ENCODE measurements at places on chromosomes 3 and 15.

DNA sequence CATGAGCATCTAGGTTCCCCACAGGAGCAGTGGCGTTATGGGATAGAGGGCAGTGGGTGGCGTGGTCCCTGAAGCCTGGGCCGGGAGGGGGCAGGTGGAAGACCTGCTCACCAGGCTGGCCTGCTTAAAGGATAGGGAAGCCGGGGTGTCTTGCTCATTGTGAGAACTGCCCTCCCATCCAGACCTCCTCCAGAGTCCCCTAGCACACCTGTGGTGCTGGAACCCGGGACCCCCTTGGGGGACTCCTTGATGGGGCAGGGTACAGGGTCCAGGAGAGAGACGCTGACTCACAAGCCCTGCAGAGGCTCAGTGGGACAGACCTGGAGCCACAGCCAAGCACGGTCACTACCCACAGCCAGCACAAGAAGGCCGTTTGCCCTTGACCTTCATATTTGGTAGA, 2.8 kb upstream of the RHCG start:
- DNase-seq = no peak

DNA sequence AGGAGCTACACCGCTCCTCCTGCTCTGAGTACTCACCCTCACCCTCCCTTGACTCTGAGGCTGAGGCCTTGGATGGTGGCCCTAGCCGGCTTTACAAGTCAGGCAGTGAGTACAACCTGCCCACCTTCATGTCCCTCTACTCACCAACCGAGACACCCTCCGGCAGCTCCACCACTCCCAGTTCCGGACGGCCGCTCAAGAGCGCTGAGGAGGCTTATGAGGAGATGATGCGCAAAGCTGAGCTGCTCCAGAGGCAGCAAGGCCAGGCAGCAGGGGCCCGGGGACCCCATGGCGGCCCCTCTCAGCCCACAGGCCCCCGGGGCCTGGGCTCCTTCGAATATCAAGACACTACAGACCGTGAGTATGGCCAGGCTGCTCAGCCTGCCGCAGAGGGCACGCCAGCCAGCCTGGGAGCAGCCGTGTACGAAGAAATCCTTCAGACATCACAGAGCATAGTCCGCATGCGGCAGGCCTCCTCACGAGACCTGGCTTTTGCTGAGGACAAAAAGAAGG, 21.2 kb upstream of the APEH start:
- DNase-seq = no peak

- DNase-seq = no peak
These were observed 62.1 kb upstream of the CCDC54 start for GRCh38 chr3:107315141-107315540.

- DNase-seq = no peak
These were observed 136.5 kb downstream of the RORA start for GRCh38 chr15:61092361-61093157.

DNA sequence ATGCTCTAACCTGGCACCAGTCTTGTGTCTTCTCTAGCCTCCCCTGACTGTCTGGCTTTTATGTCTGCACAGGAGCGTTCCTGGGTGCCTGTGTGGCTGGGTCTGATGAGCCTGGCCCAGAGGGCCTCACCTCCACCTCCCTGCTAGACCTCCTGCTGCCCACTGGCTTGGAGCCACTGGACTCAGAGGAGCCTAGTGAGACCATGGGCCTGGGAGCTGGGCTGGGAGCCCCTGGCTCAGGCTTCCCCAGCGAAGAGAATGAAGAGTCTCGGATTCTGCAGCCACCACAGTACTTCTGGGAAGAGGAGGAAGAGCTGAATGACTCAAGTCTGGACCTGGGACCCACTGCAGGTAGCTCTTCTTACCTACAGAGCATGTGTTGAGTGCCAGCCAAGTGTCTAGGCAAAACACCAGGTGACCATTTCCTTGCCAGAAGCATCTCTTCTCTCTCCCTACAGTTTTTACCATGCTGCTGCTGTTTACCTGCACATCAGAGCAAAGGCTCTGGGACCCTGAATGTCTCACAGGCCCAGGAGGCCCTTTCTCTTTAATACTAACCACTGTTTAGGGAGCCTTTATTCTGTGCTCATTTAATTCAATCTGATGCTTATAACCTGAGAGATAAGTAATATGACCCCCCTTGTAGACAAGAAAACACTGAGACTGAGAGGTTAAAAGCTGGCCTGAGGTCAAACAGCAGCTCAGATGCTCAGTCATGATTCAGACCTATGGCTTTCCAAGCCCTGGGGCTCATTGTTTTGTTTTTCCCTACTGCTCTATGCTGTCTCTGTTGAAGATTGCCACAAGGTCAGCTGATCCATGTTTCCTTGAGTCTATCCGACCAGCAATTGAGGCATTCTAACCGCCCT, 10.4 kb downstream of the PODXL2 start:
- no peak for DNase-seq

GRCh38 chr3:118978393-118978758, 56.3 kb downstream of the IGSF11 start:
- DNase-seq = no peak

GRCh38 chr3:146337991-146338390, 87.1 kb upstream of the PLSCR4 start:
- no peak for DNase-seq

- no peak for DNase-seq
These were observed 19.5 kb downstream of the NFKBIZ start for GRCh38 chr3:101868534-101869464.

DNA sequence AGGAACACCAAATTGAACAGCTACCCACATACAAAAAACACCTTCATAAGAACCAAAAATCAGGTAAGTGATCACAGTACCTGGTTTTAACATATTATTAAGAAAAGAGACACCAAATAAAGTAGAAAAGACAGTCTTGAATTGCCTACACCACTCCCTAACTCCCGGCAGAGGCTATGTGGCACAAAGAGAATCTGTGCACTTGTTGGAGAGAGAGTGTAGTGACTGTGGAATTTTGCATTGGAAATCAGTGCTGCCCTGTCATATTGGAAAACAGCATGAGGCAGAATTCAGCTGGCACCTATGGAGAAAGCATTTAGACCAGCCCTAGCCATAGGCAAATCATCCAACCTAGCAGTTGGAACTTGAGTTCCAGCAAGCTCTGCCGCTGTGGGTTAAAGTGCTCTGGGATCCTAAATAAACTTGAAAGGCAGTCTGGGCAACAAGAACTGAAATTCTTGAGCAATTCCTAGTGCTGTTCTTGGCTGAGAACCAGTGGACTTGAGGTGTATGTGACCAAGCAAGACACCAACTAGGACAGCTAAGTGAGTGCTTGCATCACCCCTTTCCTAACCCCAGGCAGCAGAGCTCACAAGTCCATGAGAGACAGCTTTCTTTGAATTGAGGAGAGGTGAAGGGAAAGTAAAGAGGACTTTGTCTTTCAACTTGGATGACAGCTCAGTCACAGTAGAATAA, 969.6 kb upstream of the ALCAM start:
- no peak for DNase-seq

GRCh38 chr3:108448593-108448992, 61.8 kb downstream of the MYH15 start:
- DNase-seq = no peak

Data from stimulated activated CD4-positive, alpha-beta T cell treated with anti-CD3 and anti-CD28 coated beads, Interleukin-12 subunit alpha, Interleukin-12 subunit beta, amount 100 ng/mL, for 4 hours (primary cell).